ENCODE measurements at places on chromosomes 5 and 9. TPM values are rescaled to one million over a fixed set of nuclear protein-coding genes. Genes with fewer than 3 reads are reported as not detected.
A peak's percentile ranks its signal among the peaks of the same experiment; 100 is the strongest.

DNA sequence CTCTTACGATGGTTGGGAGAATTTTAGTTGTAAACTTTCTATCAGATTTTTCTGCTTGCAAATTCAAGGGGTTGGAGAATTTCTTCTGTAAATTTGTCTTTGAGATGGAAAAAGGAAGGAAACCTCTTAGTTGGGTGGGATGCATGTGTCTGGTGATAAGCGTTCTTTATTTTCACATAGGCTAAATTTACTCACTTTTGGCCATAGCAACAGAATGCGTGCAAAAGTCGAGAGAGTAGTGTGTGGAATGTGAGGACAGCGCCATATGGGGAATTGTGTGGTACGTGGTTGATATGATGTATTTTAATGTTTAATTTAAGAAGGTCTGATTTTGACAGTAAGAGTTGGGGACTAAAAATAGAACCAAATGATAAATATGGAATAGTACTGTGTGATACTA lies 282.2 kb downstream of the TAF11L14 start:
- no peak for DNase-seq

ALDH1A1 gene
- 19.2 TPM for total RNA-seq

MCIDAS gene
- not detected for total RNA-seq

SPINK4 gene
- total RNA-seq, result not detected

GRCh38 chr9:97307091-97307490 lies 368 bp upstream of the CCDC180 start:
- DNase-seq, result peak; percentile 48

OR1Q1 gene
- not detected for total RNA-seq

DNA sequence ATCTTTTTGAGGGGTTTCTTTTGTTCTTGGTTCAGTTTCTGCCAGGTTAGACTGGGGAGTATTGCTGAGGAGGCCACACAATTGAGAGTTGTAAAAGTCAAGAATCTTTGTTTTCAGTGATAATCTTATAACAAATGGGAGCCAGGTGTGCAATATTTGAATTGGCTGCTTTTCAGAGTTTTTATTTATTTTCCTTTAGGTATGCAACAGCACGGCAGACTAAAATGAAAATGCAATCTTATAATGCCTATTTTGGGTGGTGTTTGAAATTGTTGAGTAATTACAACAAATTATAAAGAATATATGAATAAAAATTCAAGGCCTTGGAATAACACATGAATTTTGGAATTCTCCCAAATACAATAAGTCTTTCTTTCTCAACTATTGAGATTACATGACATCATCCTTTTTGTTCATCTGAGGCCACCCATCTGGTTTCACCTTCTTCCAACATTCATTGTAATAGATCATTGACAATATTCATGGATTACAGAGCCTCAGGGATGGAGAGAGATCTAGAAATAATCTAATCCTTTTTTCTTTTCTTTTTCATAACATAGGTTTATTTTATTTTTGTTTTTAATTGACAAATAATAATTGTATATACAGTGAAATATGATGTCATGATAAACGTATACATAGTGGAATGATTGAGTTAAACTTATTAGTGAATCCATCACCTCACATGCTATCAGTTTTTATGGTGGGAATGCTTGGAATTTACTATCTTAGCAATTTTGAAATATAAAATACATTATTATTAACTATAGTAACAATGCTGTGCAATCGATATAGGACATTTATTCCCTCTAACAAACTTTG lies 1061.0 kb downstream of the NR2F1-AS1 start:
- no peak for DNase-seq

DNA sequence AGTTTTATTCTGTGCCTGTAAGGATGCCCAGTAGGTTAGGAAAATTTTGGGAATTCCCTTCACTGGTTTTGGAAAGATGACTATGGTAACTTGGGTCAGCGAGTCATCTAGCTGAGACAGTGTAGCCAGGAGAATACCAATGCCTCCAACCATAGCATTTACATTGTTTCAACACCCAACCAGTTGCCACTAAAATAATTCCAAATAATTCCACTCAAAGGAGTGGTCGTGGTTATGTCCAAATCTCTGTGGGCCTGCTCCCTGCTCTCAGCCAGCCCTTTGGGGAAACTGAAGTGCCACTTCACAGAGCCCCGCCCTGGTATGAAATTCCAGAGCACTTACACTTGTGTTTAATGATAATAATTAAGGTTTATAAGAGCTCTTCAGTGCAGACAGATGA lies 310.5 kb downstream of the PLK2 start:
- DNase-seq, result no peak

GRCh38 chr5:68455216-68455615 lies 239.7 kb downstream of the PIK3R1 start:
- DNase-seq, result no peak

TMOD1 gene
- total RNA-seq, result 9.3 TPM

All from skin of body (tissue), 3 donors.